RPMI8226 (cell line): ENCODE measurements at places on chromosomes 2 and 18.

DNA sequence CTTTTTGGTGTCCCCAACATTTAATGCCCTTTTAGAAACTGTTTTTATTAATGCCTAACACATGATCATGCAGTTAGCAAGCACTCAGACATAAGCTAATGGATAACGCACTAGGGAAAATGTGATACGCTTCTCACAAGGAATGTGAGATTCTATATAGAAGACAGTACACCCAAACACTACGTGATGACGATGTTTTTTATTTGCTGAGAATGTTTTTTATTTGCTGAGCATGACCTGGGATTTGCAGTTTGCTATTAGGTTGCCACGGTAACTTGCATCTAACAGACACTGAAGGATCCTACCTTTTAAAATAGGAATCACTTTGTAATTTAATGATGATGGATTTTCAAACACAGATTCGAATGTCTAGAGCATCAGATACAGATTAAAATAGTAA, 4.9 kb downstream of the SMC6 start:
- no peak for DNase-seq

DNA sequence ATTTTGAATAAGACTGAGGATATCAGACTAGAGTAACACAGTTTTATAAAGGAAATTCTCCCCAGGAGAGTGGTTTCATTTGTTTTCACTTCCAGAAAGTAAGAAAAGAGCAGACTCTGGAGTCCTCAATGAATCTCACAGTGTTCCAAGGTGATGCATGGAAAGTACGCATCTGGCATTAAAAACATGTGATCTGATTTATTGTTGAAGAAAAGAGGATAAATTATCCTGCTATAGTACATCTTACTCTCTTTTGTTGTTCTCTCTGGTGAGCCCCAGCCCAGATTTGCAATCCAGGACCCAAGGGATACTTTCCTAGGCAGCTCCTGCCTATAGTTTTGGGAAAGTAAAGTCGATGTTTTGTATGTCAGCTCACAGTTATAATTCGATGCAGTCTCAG, 285.9 kb downstream of the CTNNA2 start:
- no peak for DNase-seq

DNA sequence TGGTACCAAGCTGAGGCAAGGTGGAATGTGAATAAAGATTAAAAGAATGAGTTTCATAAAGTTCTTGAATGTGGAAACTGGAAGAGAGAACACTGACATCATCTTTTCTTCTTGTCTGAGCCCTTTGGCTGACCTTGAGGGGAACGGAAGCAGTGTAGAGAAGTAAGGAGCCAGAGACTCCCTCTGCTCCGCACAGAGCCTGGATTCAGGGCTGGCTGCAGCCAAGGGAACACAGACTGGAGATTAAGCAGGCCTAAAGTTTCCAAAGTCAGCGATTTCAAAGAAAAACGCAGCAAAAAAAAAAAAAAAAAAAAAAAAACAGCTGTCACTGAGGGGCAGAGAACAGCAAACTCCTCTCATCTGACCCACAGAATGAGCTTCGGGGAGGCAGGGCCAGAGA, 19.3 kb upstream of the ALK start:
- no peak for DNase-seq

DNA sequence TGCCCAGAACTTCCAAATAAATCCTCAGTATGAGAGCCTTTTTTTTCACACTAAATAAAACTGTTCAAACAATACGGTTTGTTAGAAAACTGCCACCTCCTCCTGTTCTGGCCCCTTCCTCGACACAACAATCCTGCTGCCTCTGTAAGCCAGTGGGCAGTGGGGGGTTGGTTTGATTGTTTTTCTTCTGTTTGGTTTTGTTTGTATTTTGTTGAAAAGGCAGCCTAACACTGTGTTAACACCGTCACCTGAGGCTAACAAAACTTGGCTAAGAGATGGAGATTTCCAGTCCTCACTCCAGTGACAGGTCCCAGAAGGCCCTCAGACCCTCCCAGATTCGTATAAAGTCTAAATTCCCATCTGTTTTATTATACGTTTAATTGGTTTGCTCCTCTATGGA, 402.1 kb downstream of the ZNF521 start:
- no peak for DNase-seq

DNA sequence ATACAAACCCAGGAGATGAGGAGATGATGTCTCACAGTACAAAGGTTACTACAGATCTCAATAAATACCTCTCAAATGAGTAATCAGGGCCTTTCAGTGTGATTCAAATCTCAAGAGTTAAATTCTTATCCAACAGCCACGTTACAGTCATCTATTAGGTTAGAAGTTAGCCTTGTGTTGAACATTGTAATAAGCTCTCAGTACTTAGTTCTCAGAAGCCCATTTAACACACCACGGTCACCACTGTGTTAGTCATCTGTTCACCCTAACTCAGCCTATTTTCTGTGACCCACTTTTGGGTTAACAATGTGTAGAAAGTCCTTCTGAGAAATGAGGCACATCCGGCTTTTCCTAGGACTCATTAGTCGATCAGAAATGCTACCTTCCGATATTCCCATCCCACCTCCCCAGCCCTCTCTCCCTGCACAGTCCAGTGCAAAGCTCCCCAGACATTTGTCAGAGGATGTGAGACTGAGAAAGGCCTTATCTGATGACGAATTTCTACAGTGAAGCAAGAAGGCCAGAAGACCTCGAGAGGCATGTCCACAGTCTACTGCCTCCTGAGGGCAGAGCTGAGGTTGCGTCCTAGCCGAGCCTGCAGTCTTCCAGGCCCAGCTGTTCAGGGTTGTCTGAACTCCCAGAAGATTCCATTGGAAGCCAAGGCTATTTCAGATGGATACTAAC, 92.6 kb downstream of the ACTR2 start:
- DNase-seq, result no peak

GRCh38 chr2:188664416-188664815, 309.8 kb upstream of the COL3A1 start:
- DNase-seq, result no peak

- no peak for DNase-seq
These were observed 198.3 kb downstream of the LDLRAD4 start for GRCh38 chr18:13416848-13417247.

- DNase-seq, result no peak
These were observed 190.3 kb downstream of the C1D start for GRCh38 chr2:67872481-67872880.

- DNase-seq, result no peak
These were observed 4.5 kb downstream of the KIF3C start for GRCh38 chr2:25977768-25978167.

GRCh38 chr2:158828378-158829164, 33.5 kb downstream of the DAPL1 start:
- DNase-seq, result no peak

GRCh38 chr2:216727346-216728122, 32.2 kb upstream of the IGFBP5 start:
- DNase-seq, result no peak

DNA sequence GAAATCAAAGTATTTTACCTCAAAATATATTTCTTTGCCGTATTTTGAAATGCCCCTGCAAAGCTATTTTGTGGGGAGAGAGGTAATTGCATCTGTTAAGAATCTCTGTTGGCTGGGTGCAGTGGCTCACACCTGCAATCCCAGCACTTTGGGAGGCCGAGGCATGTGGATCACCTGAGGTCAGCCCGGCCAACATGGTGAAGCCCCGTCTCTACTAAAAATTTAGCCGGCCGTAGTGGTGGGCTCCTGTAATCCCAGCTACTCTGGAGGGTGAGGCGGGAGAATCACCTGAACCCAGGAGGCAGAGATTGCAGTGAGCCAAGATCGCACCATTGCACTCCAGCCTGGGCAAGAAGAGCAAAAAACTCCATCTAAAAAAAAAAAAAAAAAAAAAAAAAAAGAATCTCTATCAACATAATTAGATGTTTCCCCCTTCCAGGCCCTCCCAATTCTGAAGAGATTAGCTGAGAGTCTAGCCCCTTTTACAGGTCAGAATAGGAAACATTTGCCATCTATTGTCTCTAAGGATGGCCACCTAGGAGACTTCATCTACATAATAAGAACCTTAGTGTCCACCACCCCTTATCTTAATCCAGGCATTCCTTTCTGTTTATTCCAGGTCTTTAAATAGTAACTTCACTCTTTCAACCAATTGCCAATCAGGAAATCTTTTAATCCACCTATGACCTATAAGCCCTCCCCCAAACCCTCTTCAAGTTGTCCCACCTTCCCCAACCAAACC, 3.5 kb upstream of the TRAPPC8 start:
- no peak for DNase-seq

GRCh38 chr18:2337552-2338141, 233.7 kb downstream of the METTL4 start:
- peak; percentile 20 for DNase-seq

- no peak for DNase-seq
These were observed 849 bp upstream of the ITGB6 start for GRCh38 chr2:160200921-160201320.

DNA sequence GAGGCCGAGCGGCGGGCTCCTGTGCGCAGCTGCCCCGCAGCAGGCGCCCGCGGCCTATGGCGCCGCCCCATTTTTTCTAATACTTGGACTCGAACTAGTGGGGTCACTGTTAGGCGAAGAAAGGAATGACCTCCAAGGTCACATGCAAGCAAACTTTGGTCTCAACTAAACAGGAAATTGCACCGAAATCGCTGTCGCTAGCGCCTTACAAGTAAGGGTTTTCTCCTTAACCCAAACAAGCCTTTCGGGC, 339 bp downstream of the ACAA2 start:
- peak; percentile 75 for DNase-seq

GRCh38 chr18:74652392-74652988, 54.8 kb downstream of the ZNF407 start:
- DNase-seq, result peak; percentile 57

DNA sequence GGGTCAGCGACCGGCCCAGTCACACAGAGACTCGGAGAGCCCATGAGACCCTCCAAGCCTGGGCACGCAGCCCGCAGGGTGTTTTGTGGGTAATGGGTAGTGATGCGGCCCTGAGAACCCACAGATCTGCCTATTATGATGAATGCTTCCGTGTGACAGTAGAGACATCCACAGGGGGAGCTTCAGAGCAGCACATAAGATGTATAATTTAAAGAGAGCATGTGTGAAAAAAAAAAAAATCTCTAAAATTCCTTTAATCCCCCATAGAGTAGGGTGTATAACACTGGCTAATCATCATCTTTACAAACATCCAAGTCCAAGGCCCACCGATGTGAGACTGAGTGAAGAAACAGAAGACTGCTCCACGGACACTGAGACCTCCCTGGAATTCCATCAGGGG, 34.6 kb downstream of the BIN1 start:
- no peak for DNase-seq

DNA sequence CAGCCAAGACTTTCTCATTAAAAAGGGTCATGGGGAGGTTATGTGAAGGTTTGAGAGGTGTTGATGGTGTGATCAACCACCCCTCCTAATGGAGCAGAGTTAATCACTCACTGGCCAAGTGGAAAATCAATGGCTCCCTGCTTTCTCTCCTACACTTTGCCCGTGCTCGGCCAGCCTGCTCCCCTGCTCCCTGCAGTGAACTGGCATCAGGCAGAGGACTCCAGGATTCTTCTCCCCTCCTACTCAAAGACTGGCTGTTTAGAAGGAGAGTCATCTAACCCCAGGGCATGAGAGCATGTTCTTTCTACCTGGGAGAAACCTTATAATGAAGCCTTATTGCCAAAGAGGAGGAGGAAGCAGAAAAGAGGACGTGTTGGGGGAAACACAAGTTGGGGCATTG, 74.9 kb downstream of the SGPP2 start:
- no peak for DNase-seq

GRCh38 chr2:109209941-109210340, 80.9 kb downstream of the SH3RF3 start:
- DNase-seq, result no peak

GRCh38 chr2:143960177-143960576, 559.7 kb downstream of the ZEB2 start:
- no peak for DNase-seq

GRCh38 chr18:79962311-79962710, 2.1 kb upstream of the HSBP1L1 start:
- no peak for DNase-seq

DNA sequence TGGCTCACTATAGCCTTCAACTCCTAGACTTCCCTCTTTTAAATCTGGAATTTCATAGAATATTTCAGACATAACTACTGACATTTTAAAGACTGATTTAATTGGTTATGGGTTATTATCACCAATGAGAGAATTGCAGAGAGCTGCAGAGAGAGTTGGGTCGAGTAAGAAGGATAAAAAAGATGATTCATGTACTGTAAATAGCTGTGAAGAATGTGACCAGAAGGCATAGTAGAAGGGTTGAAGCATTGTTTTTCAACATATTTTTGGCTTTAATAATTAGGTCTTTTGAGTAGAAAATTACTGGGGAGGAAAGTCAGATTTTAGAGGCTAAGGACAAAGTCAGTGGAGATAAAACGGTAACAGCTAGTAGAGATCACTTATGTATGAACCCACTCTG, 503.2 kb upstream of the SLC8A1 start:
- no peak for DNase-seq

GRCh38 chr2:8682719-8683667, 1.1 kb downstream of the ID2 start:
- DNase-seq, result peak; percentile 72

DNA sequence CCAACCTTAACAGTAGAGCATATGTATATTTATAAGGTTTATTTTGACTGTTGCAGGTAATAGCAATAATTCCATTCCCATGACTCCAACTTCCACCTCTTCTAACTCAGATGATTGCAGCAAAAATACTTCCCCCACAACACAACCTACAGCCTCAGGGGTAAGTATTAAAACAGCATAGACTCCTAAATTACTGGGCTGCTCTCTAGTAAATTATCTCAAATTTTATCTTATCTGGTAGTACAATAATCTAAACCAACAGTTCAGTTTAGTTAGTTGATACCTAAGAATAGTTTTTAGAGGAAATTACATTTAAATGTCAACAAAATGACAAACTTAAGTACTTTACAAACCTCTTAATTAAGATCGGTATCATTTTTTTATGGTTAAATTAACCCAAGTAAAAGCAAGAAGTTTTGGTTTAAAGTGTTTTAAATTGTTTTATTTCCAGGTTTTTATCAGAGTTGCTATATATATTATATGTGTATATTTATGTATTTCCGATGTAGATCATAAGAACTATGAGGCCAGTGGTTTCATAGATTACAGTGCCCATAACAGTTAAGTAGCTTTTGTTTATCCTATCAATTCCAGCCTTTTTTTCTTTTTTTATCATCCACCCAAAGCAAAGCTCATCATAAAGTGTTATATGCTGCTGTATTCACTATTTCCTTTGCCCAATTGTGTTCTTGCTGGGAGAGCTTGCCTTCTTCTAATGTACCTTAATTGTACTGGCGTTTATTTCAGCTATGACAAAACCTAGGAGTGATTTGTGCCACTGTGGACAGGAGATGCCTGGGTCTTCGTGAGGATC, 13.7 kb downstream of the GATA6 start:
- DNase-seq, result no peak

- no peak for DNase-seq
These were observed 39.5 kb downstream of the CYP26B1 start for GRCh38 chr2:72108121-72108520.

- DNase-seq, result peak; percentile 41
These were observed 2.9 kb upstream of the BCL2L11 start for GRCh38 chr2:111117598-111118480.

GRCh38 chr2:184302506-184302905, 295.8 kb upstream of the ZNF804A start:
- DNase-seq, result no peak
